ENCODE measurements at places on chromosomes 12 and 14.

GRCh38 chr14:92531106-92531873, 17.7 kb downstream of the RIN3 start:
- DNase-seq = no peak

DNA sequence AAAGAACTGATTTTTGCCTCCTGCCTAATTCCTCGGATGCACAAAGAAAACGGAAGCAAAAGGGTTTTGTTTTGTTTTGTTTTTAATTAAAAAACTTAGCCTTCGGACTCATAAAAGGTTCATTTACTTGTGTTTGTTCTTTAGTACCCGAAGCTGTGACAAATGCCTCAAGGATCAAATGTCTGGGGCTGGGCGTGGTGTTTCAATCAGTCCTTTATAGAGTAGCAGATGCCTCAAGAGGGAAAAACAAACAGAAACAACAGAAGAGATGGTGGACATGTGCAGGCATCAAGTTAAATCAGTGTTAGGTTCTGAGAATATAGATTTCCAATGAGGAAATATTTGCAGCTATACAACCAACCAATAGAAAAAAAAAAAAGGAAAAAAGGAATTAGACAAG, 1.6 kb upstream of the WIF1 start:
- no peak for DNase-seq

DNA sequence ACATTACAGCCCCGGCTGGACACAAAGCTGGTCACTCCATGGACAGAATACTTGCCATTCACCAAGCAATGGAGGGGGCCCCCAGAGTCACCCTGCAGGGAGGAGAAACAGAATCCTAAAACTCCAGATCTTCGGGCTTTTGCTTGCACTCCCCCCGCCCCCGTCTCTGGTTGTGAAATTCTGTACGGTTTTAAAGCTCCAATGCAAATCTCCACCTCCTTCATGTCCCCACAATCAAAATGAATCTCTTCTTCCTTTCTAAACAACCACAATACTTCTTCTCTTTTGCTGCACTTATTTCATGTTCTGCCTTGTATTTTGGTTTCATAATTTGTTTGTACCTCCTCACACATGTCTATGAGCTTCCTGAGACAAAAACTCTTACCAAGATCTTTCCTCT, 5.8 kb upstream of the BIN2 start:
- DNase-seq = no peak

DNA sequence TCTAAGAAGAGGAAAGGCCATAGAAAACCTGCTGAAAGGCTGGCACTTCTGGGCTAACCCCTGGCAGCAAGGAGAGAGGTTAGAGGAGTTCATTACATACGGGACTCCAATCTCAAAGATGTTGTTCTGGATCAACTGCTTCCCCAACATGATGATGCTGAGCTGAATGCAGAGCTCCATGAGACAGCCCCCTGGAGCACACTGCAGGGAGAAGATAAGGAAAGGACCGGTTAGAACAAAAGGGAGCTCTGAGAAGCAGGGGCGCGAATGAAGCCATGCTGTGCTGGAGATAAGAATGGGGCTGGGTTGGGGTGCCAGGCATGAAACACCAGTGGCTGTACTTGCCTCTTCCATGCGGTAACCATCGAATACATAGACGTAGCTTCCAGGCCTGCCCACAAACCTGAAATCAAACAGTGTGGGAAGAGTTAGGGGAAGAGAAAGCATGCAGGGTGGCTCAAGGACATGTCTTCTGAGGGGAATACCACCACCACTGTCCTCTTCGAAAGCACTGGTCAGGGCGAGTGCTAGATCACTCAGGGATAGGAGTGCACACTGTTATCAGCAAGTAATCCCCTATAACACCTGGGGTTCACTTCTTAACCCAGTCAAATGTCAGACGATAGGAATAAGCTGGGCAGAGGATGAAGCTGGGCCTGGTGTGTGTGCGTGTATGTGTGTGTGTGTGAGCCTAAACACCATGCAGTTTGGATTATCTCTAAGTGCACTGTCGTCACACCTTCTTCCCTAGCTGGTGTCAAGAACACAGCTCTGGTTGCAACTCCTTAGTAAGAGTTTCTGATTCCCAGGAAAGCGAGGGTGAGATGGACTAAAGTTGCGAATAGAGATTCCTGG, 180.9 kb downstream of the NTF3 start:
- no peak for DNase-seq

- no peak for DNase-seq
Observed at GRCh38 chr12:78864403-78864869, at the start of gene SYT1. SYT1 (plus strand) TSS chr12:78864774.

GRCh38 chr14:99749763-99750715, 43.2 kb upstream of the EML1 start:
- no peak for DNase-seq

DNA sequence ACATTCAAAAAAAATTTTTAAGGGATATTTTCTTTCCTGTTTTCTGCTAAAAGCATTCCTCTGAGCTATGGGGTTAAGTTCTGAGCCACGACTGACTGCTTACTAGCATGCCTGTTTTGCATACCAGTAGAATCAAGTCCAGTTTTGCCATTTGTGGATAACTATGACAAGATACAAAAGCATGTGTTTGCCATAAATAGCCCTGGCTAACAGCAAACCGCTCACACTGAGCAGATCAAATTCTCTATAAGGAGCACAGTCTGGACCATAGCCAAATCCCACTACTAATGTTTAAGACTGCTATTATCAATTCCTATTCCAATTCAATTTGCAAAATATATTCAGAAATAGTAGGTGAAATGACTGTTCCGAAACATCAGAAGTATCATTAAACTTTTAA, 3.2 kb downstream of the CFL2 start:
- no peak for DNase-seq

GRCh38 chr12:115962216-115962615, 315.3 kb downstream of the MED13L start:
- DNase-seq = no peak

GRCh38 chr14:50501642-50502041, 30.7 kb downstream of the MAP4K5 start:
- no peak for DNase-seq

DNA sequence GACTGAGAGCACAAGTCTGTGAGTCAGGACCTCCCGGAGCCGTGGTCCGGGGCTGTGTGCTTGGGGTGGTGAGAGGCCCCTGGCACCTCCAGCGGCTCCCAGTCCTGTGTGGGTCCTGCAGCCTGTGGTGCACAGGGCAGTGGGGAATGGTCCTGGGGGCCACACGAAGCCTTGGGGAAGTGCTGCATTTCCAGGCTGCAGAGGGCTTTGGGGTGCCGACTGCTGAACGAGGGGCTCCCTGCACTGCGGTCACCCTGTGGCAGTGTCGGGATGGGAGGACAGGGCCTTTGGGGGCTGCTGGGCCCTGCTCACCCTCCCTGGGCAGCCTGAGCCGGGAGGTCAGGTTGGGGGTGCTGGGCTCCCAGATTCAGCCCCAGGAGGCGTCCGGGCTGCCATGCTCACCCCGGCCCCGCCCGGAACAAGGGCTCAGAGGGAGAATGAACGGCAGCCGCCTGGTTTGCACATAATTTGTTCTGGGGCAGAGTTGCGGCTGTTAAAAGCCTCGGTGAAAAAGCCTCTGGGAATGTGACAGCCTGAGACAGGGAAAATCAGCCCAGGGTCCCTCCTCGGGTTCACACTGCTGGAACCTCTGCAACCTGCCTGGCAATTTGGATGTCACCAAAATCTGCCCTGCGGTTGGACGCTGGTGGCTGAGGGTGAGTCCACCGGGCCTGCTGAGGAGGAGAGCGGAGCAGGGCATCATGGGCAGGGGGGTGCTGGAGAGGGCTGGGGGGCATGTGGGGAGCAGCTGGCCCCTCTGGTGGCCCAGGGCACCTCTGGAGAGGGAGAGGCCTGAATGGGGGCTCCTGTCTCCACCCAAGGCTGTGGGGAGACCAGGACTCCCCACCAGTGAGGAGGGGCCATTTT, 109.2 kb downstream of the KIF26A start:
- no peak for DNase-seq

DNA sequence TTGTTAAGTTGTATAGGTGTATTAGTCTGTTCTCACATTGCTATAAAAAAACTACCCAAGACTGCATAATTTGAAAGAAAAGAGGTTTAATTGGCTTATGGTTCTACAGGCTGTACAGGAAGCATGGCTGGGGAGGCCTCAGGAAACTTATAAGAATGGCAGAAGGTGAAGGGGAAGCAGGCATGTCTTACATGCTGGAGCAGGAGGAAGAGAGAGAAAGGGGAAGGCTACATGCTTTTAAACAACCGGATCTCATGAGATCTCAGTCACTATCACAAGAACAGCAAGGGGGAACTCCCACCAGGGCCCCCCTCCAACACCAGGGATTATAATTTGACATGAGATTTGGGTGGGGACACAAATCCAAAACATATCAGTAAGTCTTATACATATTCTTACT, 60.5 kb upstream of the OR10AD1 start:
- DNase-seq = no peak

DNA sequence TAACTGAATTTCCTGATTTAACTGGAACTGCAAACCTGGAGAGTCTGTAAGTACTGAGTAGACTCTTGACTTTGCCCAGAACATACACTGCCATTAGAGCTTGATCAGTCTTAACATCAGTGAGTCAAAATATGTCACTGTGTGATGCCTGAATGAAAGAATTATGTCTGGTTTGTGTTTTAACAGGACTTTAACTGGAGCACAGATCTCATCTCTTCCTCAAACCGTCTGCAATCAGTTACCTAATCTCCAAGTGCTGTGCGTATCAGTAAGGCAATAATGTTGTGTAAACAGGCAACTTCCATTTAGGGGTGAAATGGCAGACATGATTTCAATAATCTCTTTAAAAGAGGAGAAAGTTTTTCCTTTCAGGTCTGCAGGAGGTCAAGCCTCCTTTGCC, 97.0 kb downstream of the ZFC3H1 start:
- DNase-seq = no peak

GRCh38 chr14:22220427-22220826, 368.6 kb downstream of the DAD1 start:
- no peak for DNase-seq

- DNase-seq = no peak
Observed at GRCh38 chr14:81625343-81625742, 91.7 kb upstream of the SEL1L start.

GRCh38 chr12:63843721-63844390, 644 bp upstream of the SRGAP1 start:
- DNase-seq = peak; percentile 52

- no peak for DNase-seq
Observed at GRCh38 chr12:133106253-133106652, 23.8 kb downstream of the ZNF891 start.

- DNase-seq = no peak
Observed at GRCh38 chr12:6369916-6370575, 5.3 kb downstream of the SCNN1A start.

GRCh38 chr12:117210266-117210918, 20.1 kb upstream of the FBXO21 start:
- no peak for DNase-seq

DNA sequence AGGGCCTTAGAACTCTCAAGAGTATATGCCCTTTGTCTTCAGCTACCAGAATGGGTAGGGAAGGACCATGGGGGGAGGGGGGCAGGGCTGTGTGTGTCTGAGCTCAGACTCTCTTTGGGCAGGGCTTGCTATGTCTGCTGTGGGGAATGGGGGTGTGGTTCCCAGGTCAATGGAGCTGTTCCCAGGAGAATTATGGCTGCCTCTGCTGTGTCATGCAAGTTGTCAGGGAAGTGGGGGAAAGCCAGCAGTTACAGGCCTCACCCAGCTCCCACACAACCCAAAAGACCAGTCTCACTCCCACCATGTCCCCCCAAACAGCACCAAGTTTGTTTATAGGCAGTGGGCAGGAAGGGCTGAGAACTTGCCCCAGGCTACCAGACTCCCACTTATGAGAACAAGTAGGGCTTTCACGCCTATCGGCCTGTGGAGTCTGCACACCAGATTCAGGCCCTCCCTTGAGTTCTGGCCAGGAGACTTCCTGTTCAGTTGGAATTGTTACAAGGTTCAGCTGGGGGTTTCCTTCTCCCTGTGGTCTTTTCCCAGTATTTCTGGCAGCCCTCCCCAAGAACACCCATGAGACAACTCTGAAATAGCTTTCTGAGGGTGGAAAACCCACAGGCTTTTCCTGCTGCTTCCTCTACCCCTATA, 6.1 kb upstream of the SERPINA11 start:
- DNase-seq = no peak

- no peak for DNase-seq
Observed at GRCh38 chr14:75222208-75222701, 45.8 kb upstream of the TMED10 start.

Measured in stimulated activated CD4-positive, alpha-beta T cell treated with anti-CD3 and anti-CD28 coated beads, TNF-alpha, amount 100 ng/mL, for 1 hour (primary cell).